Hematopoietic multipotent progenitor cell treated with erythropoietin and hydrocortisone succinate and interleukin-3 and kit ligand, for 6 days (in vitro differentiated cells): ENCODE measurements at places on chromosomes 4 and X.
A peak's percentile ranks its signal among the peaks of the same experiment; 100 is the strongest.

DNA sequence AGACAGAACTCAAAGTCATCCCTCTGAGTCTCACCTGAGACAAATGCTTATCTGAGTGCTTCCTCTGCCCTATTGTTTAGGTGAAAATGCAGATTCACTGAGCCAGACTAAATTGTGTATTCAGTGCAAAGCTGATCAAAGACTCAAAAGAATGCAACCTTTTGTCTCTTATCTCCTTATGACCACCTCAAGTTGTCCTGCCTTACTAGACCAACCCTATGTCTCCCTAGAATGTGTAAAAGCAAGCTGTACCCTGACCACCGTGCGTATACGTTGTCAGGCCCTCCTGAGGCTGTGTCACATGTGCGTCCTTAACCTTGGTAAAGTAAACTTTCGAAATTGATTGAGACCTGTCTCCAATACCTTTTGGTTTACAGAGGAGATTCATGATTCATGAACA lies 63.6 kb upstream of the SH3RF1 start:
- no peak for DNase-seq

- DNase-seq = no peak
Measured at GRCh38 chr4:139876337-139876941, 210.8 kb downstream of the MGST2 start.

- no peak for DNase-seq
Measured at GRCh38 chrX:54407266-54407665, 32.9 kb upstream of the TSR2 start.

GRCh38 chr4:751676-752075 lies 46.0 kb downstream of the PCGF3 start:
- DNase-seq = no peak

GRCh38 chr4:7366180-7366945 lies 68.4 kb downstream of the PSAPL1 start:
- no peak for DNase-seq

GRCh38 chr4:73593631-73594241 lies 26.5 kb downstream of the RASSF6 start:
- DNase-seq = peak; percentile 71

GRCh38 chr4:38837849-38838248 lies 18.8 kb downstream of the TLR6 start:
- DNase-seq = peak; percentile 16

GRCh38 chr4:75025431-75025830 lies 92.5 kb downstream of the PARM1 start:
- DNase-seq = no peak

- no peak for DNase-seq
Measured at GRCh38 chrX:17511556-17511955, 136.6 kb downstream of the NHS start.

DNA sequence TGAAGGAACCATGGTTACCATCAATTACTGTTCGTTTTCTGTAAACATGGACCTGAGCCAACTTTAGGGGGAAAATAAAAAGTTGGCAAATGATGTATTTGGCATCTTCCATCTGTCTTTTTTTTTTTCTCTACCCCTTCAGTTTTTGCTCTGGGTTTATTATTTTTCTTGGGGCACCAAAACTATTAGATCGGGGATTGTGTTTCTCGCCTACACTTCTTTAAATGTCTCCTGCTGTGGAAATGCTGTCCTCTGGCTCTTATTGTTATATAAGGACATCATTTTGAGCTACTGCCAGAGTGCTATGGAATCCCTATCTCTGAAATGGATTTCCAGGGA lies 234.0 kb upstream of the SLIT2 start:
- DNase-seq = no peak

- DNase-seq = no peak
Measured at GRCh38 chr4:74433043-74433442, 11.9 kb upstream of the AREG start.

DNA sequence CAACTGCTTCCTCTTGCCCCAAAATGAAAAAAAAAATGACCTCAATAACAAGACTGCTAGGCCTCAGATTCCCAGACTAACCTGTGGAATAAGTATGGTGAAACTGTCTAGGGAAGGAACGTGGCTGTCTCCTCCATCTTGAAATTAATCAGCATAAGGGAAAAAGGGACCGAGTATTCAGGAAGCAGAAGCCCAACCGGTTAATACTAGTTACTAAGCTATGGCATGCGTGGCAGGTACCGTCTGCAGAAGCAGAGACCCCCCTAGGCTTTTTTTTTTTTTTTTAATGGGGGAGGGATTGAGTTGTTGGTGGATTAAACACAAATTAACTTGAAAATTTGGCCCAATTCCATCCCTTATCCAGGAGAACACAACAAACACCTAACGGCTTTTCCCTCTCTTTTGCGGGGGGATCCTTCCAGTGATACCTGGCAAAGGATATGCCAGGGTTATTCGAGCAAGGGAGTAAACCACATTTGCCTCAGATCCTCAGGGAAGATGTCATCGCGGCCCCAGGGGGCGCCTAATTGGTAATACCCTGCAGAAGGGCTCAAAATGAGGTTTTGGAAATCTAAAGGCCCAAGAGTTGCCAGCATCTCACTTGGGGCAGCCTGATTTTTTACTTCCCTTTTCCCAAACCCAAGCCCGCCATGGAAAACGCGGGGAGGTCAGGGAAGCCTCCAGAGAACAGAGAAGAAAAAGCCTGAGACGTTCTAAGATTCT lies 893 bp downstream of the RLIM start:
- peak; percentile 54 for DNase-seq

DNA sequence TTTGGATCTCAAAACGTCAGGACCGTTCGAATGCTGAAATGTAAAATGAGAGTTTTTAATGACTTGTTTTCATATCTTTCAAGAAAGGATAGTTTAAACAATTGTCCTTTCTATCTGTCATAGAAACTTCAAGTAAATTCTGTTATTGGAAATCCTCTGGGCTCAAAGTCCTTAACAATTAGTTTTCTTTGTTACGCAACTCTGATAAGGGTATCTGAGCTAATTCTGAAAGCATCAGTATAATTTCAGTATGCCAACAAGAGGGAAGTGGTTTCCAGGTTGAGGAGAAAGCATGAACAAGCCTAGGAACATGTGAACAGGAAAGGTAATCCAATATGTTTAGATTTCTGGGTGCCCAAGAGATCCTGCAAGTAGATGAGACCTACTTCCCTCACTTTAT lies 22.0 kb downstream of the ADH7 start:
- DNase-seq = no peak
